ENCODE measurements at places on chromosomes 16 and 17.

- no peak for DNase-seq
Observed at GRCh38 chr17:43676471-43676870, 14.7 kb upstream of the MEOX1 start.

- no peak for DNase-seq
Observed at GRCh38 chr16:978403-978802, 3.2 kb upstream of the SOX8 start.

DNA sequence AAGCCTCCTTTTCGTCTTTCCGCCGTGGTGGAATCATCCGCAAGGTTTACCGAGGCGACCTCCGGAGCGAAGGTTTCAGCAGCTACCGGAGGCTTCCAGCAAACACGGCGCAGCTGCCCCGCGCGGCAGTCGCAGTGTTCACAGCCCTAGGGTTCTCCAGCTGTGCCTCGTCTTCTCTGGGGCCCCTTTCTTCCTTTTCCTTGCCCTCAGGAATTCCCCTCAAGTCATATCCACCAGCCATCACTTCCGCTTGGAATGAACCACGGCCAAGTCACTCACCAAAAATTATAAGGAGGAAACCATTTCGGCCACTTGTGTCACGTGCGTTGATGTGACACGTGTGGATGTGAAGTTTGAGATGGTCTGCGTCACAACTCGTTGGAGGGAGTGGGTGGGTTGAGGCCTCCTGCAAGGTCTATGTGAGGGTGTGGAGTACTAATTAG, 636 bp upstream of the ERN1 start:
- DNase-seq, result no peak

- no peak for DNase-seq
Observed at GRCh38 chr17:81573794-81574642, 21.9 kb upstream of the FAAP100 start.

DNA sequence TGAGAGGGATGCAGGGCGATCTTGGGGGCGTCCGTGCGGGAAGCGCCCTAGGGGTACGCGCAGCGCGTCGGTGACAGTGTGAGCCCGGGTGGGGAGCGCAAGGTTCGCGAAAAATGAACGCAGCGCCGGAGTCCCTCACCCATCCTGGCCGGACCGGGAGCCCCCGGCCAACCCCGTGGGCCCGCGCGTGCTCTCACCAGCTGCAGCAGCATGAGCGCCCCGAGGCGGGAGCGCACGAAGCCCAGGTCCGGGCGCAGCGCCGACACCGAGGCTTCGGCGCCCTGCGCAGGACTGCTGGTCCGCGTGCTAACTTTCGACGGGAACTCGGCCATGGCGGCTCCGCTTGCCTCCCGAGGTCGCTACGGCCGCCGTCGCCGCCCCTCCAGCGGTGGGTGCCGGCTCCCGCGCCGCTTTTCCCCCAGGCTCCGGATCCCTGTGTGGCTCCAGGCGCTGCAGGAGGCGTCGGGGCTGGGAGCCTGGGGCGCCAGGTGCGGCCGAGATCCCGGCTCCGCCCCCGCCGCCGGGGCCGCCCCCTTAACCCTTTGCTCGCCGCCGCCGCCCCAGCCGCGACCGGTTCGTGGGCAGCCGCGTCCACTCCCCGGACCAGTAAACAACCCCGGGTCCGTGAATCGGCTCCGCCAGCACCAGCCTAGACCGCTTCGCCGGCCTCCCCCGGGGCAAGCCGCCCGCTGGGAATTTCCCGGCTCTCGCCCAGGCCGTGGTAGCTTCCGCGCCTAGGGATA, at the start of gene PLLP:
Gene PLLP (minus strand): TSS at position 464 of the 743 bp plus-strand sequence. CDS start 132 bp downstream, at position 332.
- DNase-seq, result no peak

DNA sequence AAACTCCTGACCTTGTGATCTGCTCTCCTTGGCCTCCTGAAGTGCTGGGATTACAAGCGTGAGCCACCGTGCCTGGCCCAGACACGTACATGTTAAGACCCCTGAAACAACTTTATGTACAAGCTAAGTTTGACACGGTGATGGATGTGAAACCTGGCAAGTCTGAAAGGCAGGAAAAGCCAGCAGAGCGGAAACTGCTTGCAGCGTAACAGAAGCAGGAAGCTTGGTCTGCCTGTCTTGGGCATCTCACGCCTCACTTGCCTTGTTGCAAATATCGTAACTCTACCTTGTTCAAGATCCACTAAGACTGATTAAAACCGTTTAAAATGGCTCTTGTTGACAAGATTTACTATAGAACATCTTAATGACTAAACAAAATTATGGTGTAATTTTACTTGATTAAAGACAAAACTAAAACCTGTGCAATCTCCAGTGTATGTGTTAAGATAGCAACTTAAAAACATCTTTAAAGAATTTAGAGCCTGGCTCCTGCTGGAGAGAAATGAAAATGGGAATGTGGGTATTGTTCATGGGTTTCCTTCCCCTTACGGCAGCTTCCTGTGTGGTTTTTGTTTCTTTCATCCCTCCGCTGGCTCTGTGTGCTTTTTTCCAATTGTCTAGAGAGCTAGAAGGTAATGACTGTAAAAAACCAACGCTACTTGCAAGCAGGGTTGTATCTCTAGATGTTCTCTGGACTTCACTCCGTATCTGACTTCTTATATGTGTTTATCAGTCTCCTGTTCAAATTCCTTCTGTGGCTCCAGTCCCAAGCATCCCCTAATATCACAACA, 477.6 kb downstream of the XYLT1 start:
- no peak for DNase-seq

DNA sequence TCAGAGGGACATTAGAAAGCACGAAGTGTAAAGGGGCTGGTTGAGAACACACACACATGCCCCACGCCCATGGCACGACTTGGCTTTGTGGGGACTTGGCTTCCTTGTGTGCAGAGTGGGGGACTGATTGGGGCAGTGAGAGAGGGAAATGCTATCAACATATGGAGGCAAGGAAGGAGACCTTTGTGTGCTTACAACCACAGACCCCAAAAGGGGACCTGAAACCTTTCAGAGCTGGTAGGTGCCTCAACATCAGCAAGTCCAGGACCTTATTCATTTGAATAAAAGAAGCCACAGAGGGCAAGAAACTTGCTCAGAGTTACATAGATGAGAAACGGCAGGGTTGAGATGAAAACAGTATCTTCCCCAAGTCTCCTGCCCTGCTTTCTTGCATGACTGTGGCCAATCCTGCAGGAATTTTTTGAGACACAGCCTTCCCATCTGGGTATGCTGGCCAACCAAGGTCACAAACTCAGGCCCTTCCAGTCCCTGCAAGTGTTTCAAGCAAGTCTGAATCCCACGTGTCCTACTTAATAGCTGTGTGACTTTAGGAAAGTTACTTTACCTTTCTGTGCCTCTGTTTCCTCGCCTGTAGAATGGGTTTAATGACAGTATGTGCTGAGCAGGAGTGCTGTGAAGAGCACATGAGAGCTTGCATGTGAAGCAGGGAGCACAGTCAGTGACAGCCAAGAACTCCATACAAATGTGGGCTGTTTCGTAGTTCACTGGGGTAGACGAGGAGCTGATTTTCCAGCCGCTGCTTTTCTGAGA, 26.2 kb downstream of the C16orf78 start:
- DNase-seq, result no peak

GRCh38 chr16:15925631-15926030, 23.8 kb upstream of the ABCC1 start:
- DNase-seq, result no peak

GRCh38 chr16:86876499-86876898, 298.1 kb downstream of the FOXL1 start:
- no peak for DNase-seq

GRCh38 chr17:81705518-81706231, 2.5 kb downstream of the MRPL12 start:
- DNase-seq, result no peak

- DNase-seq, result no peak
Observed at GRCh38 chr17:37247825-37248224, 128.0 kb upstream of the C17orf78 start.

- DNase-seq, result no peak
Observed at GRCh38 chr17:57782647-57783337, 37.7 kb upstream of the CCDC182 start.

DNA sequence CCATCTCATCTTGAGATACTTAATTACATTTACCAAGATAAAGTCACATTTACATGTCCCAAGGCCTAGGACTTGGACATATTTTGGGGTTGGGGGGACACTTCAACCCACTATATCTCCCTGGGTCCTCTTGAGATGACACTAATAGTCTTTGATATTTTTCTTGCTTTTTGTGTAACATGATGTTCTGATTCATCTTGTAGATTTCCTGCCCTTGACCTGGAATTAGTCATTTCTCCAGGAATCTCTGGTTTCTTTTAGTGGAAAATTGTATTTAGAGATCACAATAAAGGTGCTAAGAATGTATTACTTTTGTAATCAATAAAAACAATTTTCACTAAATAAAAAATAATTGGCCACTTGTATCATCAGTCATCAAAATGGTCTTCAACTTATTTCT, 157.3 kb downstream of the VPS53 start:
- DNase-seq, result no peak
